ENCODE measurements at places on chromosomes 5 and 9.

DNA sequence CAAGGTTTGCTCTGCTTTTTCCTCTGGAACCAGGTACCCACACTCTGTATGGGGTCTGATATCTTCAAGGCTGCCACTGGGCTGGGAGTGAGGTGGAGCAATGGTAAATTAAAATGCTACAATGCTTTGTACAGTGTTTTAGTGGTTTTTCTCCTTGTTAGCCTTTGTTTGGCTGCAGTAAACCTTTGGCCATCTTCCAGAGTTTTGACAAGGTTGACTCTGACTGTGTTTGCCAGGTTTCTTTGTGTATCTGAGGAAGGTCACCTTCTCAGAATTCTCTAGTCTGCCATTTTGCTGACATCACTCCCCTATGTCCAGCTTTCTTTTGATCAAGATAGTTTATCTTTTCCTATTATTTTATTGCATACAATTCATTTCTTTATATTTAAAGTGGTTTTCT is 11.2 kb downstream of the SPATA31D1 start:
- no peak for DNase-seq

DNA sequence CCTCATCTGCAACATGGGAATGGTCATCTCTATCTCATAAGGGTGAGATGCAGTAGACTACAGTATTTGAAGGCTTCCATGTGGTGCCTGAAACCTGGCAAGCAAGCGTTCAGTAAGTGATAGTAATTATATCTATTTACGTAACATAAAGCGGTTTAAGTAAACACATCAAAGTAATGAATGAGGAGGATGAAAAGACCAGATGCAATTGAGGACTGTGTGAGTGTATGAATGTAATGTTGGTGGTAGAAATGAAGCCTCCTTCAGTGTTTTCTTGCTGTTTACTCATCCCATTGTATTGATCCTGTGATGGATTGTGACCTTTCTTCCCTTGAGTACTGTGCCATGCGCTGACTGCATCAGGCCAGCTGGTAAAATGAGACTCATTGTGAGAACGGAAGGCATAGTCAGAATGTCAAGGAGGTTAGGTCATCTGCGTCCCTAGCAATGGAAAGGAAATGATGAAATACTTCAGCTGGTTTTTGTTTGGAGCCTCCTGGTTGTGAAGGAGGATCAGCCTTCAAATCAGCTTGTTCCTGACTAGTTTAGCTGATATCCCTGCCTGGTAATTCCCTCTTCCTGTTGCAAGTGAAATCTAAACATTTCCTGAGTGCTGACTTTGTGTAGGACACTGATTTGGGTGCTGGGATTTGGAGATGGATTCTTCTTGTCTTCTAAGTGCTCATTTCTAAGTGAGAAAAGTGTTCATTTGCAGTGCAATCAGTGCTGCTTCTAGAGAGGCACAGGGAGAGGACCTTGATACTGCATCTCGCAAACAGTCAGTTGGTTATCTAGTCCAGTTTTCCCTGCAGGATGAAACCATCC is 35.6 kb downstream of the TNFSF8 start:
- DNase-seq, result no peak

- DNase-seq, result peak; percentile 65
Observed at GRCh38 chr9:127862075-127863011, 7.9 kb upstream of the ENG start.

DNA sequence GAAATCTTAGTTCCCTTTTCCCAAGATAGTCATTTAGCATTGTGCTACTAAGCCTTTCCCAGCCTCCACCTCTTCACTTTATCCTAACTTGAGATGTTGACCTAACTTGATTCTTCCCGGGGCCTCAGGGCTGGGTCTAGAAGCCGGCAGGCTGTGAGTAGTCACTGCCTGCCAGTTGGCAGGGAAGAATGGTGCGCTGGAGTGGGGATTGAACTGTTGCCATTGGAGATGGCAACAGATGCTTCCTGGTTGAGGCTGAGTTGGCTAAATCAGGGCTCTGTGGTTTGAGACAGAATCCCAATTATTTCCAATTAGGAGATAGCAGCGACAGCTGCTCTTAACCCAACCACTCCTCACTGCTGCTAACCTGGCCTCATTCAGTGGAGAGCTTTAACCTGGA is 343.1 kb downstream of the BRINP1 start:
- no peak for DNase-seq

DNA sequence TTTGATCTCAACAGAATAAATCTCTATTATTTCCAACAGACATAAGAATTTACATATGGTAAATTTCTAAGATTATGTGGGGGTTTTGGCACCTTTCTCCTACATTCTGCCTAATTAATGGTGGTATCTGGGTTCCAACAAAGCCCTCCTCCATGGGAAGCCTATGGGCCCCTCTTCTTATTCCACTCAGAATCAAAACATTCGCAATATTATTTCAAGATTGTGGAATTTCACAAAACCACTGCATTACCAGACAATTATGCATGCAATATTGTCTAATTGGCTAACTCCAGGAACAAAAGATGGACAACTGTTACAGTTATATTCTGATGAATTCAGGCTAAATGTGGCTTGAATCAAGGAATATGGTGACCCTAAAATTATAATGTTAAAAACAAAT is 434.0 kb downstream of the NFIB start:
- no peak for DNase-seq

- DNase-seq, result no peak
Observed at GRCh38 chr5:73818357-73818756, 192.4 kb downstream of the ARHGEF28 start.

GRCh38 chr9:133532937-133533668 is 1.4 kb upstream of the ADAMTSL2 start:
- DNase-seq, result peak; percentile 70

DNA sequence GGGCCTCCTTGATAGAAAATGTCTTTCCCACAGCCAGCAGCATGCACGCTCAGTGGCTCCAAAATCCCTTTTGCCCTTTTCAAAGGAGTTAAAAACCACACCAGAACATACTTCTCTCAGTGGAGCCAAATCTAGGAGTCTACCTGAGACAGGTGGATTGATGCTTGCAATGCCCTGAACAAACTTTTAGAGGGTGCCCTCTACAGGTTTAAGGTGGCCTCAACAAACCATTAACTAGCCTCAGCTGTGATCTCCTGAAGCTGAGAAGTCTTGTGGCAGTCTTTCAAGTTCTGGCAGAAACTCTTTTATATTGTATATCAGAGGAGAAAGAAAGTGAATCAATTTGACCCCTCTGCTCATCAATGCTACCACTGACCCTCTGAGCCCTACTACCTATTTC is 125.4 kb downstream of the MED27 start:
- no peak for DNase-seq

DNA sequence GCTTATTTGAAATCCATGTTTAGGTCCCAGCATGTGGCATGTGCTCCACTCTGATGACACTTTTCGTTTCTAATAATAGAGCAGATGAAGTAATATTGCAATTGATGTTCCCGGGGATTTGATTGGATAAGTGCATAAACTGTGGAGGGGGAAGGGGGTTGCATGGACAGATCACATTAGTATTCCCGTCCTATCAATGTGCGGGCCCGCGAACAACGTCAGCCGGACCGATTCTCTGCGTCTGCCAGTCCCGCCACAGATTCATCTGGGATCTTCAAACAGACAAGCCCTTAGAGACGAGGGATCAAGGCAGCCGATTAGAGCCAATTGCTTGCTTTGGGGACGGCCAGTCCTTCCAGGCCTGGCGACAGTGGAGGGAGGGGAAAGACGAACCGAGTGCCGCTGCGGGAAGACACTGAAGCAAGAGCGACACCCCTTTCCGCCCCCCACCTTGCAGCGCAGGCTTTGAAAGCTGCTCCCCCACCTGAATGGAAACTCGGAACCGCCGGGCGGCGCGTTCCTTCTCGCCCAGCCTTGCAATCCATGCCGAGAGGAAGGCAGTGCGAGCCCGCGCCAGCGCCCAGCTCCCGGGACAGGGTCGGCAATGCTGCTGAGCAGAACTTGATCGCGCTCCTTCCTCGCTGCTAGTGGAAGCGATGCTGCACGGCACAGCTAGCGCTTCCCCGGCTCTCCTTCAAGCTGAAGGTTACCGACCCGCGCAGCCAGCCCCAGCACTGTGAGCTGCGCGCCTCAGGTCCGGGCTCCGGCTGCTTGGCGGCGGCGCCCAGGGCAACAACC is at the start of gene RGS7BP:
Gene RGS7BP (plus strand): TSS at position 247 of the 798 bp plus-strand sequence. CDS start 610 bp downstream, outside the sequence.
- DNase-seq, result no peak

- DNase-seq, result peak; percentile 73
Observed at GRCh38 chr5:132426525-132427138, 57.1 kb downstream of the SLC22A5 start.

- DNase-seq, result no peak
Observed at GRCh38 chr5:135344349-135344748, 54.7 kb downstream of the MACROH2A1 start.

GRCh38 chr9:114373960-114374730 is 13.6 kb downstream of the AKNA start:
- DNase-seq, result peak; percentile 22

DNA sequence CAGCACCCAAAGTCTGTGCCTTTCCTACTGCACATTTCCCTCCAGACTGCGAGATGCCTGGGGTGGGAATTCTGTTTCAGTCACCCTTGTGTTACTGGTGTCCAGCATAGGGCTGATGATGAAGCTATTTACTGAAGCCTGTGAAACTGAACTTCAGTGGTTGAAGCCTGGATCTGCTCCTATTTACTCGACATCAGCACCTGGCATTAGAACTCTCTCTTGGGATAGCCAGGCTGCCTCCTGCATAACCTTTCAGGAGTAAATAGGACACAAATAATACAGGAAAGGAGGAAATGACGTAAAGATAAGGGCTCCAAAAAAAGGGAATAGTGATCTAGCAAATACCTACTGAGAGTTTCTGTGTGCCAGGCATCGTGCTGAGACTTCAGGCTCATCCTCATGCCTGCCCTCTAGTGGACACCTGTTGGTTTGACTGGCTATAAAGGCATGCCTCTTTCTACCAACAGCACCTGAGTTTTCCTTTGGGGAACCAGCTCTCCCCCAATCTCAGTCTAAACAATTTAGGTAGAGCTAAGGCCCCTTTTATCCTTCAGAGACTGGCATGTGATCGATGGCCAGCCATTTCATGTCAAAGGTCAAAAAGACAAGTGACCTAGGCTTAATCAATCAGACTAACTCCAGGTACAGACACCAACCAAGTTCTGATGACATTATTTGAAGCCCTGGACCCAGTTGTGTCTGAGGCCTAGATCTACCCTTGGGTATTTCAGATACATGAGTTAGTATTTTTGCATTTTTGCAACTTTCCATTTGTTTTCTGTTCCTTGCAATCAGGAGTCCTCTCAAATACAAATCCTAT is 192.1 kb upstream of the TRIM32 start:
- DNase-seq, result peak; percentile 3

DNA sequence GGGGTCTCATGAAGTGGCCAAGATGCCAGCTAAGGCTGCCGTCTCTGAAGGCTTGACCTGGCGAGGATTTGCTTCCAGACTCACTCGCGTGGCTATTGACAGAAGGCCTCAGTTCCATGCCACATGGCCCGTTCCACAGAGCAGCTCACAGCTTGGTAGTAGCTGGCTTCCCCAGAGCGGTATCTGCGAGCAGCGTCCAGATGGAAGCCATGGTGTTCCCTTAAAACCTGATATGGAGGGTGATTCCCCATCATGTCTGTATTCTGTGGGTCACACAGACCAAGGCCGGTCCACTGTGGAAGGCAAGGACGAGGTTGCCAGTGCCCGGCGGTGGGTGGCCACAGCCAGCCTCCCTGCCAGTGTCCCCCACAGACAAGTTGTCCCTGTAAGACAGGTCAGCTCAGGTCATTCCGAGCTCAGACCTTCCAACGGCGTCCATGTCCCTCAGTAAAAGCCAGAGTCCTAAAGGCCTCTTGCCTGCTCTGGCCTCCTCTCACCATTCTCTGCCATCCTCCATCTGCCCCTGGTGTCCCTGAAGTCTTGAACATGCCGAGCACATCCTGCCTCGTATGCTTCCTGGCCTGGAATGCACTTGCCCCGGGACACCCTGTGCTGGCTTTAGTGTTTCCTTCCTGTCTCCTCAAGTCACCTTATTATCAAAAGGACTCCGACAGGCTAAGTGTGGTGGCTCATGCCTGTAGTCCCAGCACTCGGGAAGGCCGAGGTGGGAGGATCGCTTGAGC is 61.3 kb upstream of the LRRTM2 start:
- DNase-seq, result no peak
